Non-pigmented ciliary epithelial cell (primary cell): ENCODE measurements at places on chromosomes 1 and 21.

DNA sequence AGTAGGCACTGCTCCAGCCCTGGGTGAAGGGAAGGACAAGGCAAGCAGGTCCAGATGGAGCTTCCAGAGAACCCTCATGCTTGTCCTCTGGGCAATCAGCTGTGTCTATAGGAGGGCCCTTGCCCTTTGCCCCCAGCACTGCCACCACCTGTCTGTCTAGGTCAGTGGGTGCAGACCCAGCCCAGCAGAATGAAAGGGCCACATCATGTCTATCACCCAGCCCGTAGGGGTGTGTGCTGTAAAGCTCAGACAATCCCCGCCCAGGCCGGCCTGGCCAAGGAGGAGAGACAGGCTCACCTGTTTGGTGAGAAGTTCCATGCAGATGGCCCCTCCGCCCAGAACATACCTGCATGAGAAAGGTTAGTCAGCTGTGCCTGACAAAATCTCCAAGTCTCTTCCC, 7.0 kb downstream of the UBE2Q1 start:
- DNase-seq, result no peak

DNA sequence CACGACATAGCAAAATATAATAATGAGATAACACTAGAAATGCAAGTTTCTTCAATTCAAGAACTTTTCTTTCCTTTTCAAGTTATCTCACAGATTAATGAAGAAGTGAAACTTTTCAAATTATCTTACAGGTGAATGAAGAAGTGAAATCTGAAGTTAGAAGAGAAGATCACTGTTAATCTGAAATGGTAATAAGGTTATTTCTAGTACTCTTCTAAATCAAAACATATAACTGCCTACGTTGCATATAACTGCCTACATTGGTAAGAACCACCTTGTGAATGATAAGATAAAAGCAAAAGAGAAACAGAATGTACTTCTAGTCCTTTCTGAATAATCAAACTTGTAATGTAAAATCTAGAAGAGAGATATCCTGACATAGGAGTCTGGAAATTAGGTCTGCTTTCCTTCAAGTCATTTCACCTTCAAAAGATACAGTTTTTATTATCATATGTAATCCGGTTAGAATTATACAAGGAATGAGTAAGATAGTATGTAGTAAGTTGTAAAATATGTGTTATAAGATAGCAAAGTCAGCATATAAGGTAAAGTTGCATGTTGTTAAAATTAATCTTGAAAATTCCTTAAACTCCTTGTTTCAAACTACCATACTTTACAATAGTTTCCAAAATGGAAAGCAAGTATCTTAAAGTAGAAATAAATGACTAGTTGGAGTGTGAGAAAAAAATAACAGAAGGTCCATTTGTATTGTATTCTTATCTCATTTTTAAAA, 522.4 kb upstream of the ZRANB2 start:
- DNase-seq, result no peak

DNA sequence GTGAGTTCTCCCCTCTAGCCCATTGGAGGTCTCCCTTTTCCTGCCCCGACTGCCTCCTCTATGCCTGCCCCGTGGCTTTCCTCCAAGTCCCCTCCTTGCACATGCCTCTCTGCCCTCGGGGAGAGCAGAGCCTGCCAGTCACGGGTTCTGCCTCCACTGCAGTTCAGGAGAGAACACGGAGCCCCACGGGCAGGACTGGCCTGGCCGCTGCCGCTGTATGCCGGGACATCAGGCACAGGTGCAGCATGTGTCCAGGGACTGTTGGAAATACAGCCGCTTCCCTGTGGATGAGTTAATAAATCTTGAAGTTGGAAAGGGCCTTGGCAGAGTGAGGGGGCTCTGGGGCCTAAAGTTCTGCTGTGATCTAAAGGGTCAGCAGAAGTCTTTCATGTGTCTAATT, 676.6 kb downstream of the MATN1 start:
- no peak for DNase-seq

DNA sequence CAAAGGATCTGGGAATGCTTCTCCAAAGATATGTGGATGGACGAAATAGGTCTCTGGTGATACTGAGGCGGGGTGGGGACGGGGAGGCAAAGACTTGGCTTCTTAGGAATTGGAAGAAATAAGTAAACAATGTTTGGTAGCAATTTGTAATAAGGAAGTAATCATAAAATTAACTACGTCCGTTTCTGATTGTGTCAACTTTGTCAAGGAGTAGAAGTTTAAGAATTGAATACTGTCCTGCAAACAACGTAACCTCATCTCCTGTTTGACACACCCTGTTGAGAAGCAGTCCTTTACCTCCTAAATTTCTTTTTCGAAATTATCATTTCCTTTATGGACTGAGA, 471 bp downstream of the POLR3C start:
- DNase-seq, result no peak

- peak; percentile 71 for DNase-seq
These were observed 5.2 kb downstream of the S100A10 start for GRCh38 chr1:151988405-151988923.

- DNase-seq, result no peak
These were observed 38.7 kb upstream of the COL6A2 start for GRCh38 chr21:46059195-46059594.

- DNase-seq, result no peak
These were observed 154.9 kb downstream of the OLFM3 start for GRCh38 chr1:101841824-101842223.

DNA sequence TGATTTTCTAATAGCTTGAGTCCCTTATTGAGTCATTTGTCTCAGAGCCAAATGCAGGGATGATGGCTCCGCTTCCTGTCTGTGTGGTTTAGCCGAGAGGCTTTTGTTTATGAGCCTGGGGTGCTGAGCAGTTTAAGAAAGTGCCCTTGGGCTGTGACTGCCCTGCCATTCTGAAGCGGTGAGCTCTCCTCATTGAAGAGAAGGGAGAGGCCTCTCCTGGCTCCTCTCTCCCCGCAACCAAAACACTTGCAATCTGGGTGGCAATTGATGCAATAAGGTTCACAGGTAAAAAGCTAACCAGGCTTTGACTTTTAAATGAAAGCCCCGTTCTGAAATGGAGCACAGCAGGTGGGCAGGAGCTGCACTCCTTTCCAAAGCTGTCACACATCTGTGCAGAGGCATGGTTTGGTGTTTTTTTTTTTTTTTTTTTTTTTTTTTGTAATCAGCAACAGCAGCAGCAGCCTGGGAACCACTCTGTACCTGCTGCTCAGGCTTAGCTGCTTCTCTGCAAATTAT, 403.7 kb downstream of the SIPA1L2 start:
- DNase-seq, result peak; percentile 14

DNA sequence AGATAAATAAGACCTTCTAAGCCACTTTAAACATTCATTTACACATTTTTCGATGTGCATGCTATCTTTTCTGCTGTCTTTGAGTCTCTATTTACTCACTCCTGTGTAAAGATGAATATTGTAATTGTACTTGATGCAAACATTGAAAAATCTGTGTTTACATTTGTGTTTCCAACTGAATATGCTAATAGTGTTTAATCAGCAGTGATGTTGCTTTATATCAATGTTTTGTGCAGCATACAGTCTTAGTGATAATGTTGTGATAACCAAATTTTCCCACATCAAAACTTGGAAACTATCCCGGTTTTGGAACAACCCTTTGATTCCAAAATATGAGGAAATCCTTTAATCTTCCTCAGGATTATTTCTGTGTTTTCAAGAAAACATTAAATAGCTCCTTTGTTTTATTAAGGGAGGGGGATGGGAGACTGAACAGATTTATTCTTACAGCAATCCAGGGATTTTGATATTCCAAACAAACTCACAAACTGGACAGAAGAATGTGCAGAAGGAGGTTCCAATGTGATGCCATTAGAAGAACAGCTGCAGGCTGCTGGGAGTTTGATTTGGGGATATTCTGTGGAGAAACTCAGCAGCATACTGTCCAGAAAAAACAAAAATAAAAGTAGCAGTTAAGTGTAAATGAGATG, 248.0 kb downstream of the S1PR1 start:
- no peak for DNase-seq

DNA sequence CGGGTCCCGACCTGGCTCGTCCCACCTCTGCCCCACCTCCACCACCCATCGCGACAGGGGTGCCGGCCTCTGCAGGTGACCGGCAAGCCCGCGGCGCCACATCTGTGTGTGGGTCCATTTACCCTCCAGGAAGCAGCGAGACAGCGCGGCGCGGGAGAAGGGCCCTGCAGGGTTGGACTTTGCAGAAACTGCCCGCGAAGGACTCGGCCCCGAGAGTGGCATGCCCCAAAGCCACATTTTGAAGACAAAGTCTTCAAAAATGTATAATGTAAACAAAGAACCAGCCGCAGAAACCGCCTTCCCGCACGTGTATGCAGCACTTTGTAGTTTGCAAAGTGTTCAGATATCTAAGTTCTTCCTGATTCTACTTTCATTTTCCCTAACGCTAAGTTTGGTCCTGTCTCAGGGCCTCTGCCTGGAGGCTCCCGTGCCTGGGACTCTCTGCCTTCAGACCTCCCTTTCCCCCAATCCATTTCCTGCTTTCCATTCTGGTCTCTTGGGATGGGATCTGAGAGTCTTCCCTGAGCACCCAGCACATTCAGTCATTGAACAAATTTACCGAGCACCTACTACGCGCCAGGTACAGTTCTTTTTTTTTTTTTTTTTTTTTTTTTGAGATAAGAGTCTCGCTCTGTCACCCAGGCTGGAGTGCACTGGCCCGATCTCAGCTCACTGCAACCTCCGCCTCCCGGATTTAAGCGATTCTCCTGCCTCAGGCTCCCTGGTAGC, 524 bp upstream of the TMCO4 start:
- peak; percentile 51 for DNase-seq

GRCh38 chr1:4421986-4422385, 232.4 kb upstream of the AJAP1 start:
- DNase-seq, result no peak

GRCh38 chr1:42758641-42759040, 8.2 kb downstream of the P3H1 start:
- no peak for DNase-seq

DNA sequence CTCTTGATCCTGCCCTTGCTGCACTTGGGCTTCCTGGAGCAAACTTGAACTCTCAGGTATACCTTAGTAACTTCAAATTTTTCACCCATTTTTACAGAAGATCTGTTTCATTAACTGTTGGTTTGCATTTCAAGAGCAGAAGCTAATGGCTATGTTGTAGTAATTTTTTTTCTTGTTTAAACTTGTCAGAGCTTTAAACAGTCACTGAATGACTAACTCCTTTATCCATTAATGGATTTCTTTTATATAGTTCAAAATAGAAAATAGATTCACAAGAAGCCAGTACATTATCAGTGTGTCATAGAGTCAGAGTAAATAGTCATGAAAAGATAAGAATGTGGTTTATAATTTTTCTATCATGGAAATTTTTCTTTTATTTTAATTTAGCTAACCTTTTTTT, 13.6 kb downstream of the SRSF11 start:
- DNase-seq, result no peak

- DNase-seq, result no peak
These were observed 52.9 kb downstream of the ESRRG start for GRCh38 chr1:216670118-216670883.
